H7 (cell line): ENCODE measurements at places on chromosomes 2 and 18.

DNA sequence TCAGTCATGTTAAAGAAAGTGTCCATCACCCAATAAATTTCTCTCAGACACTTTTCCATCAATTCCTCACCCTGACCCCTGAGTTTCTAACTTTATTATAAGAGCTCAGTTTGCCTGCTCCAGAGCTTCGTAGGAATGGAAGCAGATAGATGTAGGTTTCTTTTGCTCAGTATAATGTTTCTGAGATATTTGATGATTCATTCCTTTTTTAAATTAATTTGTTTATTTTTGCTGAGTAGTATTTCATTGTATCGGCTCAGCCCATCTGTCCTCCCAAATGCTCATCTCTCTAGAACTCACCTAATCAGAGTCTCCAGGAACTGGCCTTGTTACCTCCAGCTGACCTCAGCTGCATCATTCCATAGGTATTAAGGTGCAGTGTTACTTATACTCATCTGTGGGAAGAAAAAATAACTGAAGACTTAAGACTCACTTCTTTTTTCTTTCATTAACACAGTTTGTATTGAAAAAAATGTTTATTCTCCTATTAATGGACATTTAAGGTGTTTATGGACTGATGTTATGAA, 11.9 kb upstream of the BCL2L11 start:
- no peak for DNase-seq

- DNase-seq: peak; percentile 20
These were observed 459.0 kb downstream of the BCL11A start for GRCh38 chr2:60094450-60094929.

GRCh38 chr2:11681722-11682589, 12.0 kb upstream of the NTSR2 start:
- DNase-seq: peak; percentile 95

DNA sequence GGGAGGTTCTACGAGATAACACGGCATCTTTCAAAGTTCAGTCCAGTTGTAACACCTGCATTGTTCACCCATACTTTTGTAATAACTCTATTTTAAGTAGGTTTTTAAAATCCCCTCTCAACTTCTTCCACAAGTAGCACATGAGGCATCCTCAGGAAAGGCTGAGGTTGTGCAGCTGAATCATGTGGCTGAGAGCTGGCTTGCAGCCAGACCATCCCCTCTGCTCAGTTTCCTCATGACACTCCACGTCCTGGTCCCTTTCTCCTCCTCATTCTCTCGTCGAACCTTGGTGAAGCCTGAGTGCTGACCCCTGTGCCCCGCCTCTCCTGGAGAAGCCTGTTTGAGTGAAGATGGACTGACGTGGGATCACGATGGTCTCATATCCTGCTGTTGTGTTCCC, 42.5 kb downstream of the POU3F3 start:
- DNase-seq: no peak

GRCh38 chr2:132253496-132254305, 91.9 kb upstream of the ANKRD30BL start:
- peak; percentile 27 for DNase-seq

DNA sequence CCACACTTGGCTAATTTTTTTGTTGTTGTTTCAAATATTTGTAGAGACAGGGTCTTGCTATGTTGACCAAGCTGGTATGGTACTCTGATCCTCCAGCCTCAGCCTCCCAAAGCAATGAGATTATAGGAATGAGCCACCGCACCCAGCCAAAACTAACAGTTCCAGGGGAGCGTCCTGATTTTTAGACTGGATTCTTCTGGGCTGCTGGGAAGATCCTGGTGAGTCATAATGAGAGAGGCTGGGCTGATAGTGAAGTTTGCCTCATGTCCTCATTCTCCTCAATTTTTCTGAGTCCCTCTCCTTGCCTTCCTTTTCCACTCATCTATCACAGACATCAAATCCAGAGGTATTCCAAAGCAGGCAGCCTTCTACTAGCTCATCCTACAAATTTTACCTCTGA, 81.3 kb downstream of the VSNL1 start:
- no peak for DNase-seq

DNA sequence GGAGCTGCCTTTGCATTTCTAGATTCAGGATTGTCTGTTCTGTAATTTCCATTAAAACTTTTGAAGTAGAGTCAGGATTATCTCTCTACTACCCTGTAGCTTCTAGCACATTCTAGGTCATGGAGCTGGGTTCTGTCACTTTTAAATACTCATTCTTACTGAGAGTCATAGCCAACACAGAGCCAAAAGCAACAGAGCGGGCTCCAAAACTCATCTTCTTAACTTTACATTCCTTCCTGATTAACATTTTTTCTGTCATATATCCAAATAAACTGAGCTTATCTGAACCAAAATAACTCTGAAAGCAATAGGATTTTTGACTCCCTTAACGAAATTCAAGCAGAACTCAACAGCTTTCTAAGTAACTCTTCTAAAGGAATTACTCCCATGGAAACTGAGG, 12.9 kb downstream of the PREPL start:
- no peak for DNase-seq

DNA sequence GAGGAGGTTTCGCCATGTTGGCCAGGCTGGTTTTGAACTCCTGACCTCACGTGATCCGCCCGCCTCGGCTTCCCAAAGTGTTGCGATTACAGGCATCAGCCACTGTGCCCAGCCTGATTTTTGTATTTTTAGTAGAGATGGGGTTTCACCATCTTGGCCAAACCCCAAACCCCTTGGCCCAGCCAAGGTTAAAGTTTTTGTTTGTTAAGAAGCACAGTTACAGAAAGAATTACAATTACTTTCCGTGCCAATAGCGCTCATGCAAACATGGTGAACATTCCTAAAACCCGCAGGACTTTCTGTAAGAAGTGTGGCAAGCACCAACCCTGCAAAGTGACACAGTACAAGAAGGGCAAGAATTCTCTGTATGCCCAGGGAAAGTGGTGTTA, 26.1 kb downstream of the ITSN2 start:
- no peak for DNase-seq

DNA sequence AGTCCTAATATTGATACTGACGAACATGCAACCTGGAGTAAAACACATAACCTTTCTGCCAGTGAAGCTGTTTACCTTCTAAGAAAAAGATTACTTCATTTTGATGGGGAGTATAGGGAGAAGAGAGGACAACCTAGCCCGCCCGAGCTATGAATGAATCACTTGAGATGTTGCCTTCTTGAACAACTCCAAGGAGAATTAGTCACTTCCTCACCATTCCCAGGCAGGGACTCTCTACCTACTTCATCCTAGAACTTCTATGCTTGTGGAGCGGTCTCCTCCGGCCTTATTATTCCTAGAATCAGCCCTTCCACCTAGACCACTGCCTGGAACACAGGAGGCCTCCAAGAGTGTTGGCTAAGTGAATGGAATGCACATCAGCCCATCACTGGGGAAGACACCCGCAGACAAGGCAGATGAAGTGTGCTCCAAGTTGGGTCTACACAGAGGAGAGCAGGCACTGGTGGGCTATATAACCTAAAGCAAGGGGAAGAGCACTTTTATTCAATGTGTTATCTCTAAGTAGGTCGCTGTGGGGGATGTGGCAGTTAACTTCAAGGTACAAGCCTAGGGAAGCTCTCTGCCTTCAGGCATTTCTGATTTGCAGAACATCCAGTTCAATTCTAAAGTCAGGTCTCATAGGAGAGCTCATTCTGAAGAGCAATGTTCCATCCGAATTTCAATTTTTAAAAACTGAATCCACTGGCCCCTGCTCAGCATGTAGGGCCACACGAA, 57.4 kb downstream of the STK39 start:
- DNase-seq: no peak

- no peak for DNase-seq
These were observed 13.2 kb downstream of the BIN1 start for GRCh38 chr2:127093648-127094210.

GRCh38 chr2:165957030-165957675, 3.6 kb upstream of the TTC21B start:
- DNase-seq: no peak

- no peak for DNase-seq
These were observed 203.0 kb upstream of the EPHA4 start for GRCh38 chr2:221775096-221775495.

DNA sequence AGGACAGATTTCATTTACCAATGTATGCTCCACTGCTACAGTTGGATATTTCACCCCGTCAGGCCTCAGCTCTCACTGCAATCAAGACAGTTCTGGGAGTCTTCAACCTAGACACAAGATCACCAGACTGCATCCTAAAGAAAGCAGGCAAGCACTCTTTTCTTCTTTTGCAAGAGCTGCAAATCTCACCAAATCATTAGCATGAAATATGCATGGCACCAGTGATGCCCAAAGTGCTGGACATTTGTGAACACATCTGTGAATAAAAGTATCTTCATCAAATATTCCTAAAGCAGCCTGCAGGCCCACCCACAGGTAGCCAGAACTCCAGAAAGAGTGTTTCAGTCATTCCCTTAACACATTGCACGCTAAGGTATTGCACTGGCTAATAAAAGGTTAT, 87.5 kb downstream of the RBM43 start:
- DNase-seq: no peak

GRCh38 chr2:143742581-143742980, 613.4 kb downstream of the ARHGAP15 start:
- no peak for DNase-seq

DNA sequence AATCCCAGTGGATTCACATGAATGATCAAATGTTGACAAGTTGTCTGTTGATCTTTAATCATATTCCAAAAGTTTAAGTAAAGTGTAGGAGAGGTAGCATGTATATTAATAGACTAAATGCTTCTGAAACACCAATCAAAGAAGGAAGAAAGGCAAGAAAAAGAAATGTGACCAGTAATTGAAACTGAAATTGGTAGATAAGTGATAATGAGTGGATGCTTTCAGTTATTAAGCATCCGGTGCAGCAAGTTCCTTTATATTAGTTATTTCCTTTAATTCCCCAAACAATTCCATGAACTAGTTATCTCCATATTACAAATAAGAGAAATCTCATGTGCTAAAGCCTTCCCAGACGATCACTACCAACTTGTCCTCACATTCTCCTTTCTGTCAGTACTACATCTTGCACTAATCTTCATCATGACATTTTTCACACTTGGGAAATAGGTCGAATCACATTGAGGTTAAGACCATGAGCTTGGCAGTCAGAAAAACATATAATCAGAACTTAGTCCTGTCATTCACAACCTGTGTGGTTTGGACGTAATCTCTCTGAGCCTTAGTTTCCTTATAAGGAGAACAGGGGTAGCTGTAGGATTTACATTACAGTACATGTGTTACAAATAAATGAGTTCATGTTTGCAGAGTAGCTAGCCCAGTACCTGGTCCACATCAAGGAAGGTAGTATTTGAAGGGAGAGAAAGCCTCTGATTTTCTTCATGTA, 182.1 kb downstream of the NOL4 start:
- DNase-seq: no peak

- no peak for DNase-seq
These were observed 360.3 kb upstream of the SPHKAP start for GRCh38 chr2:228541789-228542188.

GRCh38 chr2:118118479-118118878, 30.2 kb downstream of the INSIG2 start:
- DNase-seq: no peak

DNA sequence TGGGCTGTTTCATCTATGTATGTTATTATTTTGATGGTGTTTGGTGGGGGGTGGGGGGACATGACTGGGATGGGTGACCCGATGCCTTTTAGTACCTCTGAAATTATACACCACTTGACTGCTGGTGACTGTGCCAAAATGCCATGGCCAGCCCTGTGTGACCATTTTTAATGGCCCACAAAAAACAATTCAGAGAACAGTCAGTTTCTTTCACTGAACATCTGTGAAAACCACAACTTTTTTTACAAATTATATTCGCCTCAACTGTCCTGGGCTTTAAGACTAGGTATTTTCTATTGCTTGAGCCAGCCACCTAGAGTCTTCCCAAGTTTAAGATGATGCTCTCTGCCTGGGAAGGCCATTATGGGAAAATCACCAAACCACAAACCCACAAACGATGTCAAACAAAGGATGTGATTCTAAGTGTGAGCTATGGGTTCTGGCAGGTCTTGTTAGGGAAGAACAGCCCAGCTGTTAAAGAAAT, 33.9 kb downstream of the FN1 start:
- no peak for DNase-seq

- no peak for DNase-seq
These were observed 862.9 kb upstream of the ACVR2A start for GRCh38 chr2:146981921-146982320.

DNA sequence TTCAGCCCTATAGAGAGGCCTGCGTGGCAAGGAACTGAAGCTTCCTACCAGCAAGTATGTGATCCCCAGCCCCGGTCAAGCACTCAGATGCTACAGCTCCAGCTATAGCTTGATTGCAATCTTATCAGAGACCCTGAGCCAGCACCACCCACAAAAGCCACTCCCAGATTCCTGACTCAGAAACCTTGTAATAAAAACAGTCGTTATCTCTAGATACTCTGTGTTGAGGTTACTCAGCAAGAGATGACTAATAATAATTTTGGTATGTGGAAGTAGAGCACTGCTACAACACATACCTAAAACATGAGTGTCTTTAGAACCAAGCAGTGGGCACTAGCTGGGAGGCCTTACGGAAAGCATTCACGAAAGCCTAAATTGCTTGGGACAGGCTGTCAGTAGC, 216.9 kb downstream of the UXS1 start:
- DNase-seq: no peak
